Stimulated activated CD4-positive, alpha-beta T cell treated with anti-CD3 and anti-CD28 coated beads, TNF-alpha, amount 100 ng/mL, for 48 hours (primary cell): ENCODE measurements at places on chromosomes 7 and 10.

DNA sequence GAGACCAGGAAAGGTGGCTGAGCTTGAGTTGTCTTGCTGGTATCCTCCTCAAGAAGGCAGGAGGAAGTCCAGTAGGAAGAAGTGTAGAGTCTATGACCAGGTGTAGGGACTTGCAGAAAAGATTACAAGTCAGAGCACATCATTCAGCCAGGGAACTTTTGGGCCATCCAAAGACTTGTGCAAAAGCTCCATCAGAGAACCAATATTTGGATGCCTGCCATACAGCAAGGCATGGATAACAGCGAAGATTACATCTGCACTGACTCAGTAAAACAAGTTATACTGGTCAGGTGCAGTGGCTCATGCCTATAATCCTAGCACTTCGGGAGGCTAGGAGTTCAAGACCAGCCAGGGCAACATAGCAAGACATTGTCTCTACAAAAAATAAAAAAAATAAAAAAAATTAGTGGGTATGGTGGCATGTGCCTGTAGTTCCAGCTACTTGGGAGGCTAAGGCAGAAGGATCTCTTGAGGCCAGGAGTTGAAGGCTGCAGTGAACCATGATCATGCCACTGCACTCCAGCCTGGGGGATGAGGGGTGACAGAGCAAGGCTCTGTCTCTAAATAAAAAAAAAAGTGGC, 13.2 kb upstream of the NMT2 start:
- DNase-seq, result no peak

DNA sequence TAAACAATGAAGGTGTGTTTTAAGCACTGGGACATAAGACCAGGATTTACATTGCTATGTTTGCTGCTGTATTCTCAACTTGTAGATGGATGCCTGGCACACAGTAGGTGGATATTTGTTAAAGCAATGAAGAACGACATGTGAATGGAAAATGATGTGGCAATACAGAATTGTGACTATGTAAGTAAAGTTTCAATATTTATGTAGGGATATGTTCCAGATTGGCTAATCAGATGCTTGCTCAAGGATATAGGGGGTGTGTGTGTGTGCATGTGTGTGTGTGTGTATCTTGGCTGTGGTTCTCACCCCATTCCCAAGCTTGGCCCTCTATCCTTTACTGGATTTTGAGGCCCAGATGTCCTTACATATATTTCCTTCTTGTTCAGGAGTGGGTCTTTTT, 42.7 kb upstream of the LAMB1 start:
- no peak for DNase-seq

DNA sequence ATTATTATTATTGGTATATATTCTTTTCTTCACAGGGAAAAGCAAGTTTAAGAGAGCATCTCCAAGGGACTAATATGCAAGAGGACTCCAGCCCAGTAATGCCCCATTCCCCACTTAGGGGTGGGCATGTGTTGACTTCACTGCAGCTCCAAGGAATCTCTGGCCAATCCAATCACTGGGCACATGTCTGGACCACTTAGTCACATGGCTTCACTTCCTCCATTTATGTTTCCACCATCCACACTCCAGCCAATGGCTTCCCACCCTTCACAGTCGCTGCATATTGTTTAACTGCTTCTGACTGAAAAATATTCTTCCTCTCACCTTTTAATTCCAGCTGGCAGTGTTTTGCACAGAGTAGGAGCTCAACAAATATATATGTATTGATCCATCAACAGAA, 43.6 kb downstream of the FBXL13 start:
- no peak for DNase-seq

DNA sequence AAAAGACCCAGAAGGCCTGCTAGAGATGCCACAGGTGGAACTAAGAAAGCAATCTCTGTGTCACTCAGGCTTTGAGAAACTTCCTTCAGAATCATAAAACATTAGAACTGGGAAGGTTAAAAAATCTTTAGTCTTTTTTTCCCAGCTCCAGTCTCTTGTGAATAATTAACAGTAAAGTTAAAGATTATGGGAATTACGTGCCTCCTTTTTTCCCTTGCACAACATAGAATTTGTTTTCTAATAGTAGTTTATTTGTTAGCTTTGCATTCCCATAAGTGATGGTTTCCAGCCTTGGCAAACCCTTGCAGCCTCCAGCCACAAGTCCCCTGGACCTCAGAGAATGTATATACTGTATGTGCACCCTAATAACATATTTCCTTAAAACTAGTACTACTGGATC, 128.3 kb downstream of the TPST1 start:
- no peak for DNase-seq

DNA sequence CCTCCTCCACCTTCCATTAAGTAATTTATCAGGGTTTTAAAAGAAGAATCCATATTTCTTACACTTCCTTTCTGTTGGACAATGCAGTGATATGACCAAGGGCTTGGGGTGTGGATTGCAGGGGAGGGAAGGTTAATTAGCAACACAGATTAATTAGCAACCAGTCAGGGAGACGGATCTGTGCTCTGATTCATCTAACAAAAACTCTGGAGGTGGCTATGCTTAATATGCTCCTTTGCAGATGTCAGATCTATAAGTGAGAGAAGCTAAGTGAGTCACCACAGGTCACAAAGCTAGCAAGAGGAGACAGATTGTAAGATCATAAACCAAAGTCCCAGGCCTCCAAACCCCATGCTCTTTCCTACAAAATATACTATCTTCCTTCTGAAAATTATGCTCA, 178.8 kb upstream of the ITGB1 start:
- no peak for DNase-seq

DNA sequence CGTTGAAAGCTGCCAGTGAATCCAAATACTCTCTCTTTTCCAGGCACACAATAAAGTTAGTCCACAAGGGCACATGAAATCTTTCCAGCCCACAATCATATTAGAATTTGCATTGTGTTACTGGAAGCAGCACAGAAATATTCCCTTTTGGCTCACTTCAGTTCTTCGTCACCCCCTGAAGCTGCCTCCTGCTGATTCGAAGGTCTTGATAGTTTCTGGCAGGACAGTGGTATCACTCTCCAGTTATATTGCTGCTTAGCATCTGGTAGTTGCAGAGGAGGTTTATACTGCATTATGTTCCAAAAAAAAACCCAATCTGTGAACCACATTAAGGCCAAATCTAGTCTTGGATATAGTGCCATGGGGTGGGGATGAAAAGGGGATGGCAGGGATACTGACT, 253.2 kb downstream of the BICC1 start:
- DNase-seq, result no peak

DNA sequence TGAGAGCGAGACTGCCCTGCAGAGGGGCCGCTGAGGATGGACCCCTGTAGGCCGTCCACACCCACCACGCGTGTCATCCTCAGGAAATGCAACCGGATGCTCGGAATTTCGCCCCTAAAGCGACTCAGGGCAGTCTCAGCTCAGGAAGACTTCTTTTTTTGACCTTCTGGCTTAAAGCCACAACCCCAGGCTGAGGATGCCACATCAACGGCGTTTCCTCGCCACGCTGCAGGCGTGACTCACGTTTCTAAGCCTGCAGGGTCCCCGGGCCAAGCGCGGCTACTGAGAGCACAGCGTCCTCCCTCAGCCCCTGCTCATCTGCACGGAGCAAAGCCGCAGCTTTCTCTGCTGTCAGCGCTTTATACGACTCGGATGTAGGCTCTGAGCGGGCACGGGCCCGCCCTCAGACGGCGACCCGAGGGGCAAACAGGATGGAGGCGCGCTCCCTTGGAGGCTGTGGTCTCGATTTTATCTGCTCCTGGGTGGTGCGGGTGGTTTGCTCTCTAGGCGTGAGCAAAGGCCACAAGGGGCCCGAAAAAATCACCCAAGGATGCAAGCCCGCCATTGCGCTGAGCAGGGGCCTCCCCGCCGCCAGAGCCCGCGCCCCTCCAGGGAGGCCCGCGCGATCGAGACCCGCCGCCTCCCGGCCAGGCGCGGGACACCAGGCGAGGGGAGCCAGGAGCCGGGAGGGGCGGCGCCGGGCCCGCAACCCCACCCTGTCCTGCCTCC, 726 bp upstream of the INSIG1 start:
- peak; percentile 62 for DNase-seq

GRCh38 chr10:132690821-132691610, 94.9 kb downstream of the NKX6-2 start:
- DNase-seq, result no peak

DNA sequence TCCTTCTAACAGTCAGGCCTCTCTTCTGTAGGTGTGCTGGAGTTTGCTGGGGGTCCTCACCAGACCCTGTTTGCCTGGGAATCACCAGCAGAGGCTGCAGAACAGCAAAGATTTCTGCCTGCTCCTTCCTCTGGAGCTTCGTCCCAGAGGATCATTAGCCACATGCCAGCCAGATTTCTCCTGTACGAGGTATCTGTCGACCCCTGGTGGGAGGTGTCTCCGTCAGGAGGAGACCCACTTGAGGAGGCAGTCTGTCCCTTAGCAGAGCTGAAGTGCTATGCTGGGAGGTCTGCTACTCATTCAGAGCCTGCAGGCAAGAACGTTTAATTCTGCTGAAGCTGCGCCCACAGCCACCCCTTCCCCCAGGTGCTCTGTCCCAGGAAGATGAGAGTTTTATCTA, 611.1 kb upstream of the COBL start:
- no peak for DNase-seq

DNA sequence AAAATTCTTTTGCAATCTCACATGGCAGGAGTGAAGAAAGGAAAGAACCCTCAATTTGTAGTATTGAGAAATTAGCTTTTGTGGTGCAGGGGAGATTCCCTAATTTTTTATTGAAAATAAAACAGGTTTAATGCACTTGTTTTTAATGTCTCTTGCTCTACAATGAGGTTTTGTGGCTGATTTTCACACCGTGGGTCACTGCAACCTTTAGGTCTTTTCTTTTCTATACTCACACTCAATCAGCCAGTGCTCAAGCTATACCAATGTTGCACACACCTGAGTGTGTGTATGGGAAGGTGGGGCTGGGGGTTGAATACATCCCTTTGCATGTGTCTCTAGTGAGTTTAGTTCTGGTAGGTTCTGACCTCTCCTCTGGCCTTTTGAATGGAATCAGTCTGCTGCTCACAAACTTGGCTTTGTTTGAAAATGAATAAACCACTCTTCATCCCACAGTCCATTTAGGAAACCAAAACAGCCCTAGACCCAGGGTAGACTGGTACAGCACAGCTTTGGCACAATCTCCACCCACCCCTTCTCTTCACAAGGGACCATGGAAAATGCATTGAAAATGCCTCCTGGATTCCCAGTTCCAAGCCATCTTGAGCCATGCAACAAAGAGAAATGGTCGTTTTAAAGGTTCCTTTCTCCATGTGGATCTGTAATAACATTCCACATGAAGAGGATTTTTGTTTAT, 411.5 kb downstream of the SFMBT2 start:
- DNase-seq, result no peak

DNA sequence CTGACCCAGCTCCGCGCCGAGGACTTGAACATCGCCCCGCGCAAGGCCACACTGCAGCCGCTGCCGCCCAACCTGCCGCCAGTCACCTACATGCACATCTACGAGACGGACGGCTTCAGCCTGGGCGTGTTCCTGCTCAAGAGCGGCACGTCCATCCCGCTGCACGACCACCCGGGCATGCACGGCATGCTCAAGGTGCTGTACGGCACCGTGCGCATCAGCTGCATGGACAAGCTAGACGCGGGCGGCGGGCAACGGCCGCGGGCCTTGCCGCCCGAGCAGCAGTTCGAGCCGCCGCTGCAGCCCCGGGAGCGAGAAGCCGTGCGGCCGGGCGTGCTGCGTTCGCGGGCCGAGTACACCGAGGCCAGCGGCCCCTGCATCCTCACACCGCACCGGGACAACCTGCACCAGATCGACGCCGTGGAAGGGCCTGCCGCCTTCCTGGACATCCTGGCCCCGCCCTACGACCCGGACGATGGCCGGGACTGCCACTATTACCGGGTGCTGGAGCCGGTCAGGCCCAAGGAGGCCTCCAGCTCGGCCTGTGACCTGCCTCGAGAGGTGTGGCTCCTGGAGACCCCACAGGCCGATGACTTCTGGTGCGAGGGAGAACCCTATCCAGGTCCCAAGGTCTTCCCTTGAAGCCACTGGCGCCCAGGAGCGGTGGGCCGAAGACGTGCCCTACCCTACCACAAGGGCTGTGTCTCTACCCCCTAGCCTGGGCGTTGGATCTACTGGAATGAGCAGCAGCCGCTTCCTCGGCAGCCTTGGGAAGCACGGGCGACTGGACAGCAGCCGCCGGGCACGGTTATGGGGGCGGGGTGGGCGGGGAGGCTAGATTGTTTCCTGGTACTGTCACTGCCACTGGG, 945 bp downstream of the ADO start:
- no peak for DNase-seq

DNA sequence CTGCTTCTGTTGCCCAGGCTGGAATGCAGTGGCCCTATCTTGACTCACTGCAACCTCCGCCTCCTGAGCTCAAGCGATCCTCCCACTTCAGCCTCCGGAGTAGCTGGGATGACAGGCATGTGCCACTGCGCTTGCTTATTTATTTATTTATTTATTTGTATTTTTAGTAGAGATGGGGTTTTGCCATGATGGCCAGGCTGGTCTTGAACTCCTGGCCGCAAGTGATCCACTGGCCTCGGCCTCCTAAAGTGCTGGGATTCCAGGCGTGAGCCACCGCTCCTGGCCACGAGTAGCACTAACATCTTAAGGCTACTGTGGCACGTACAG, 70.9 kb downstream of the CARD11 start:
- DNase-seq, result no peak

- no peak for DNase-seq
These were observed 298.7 kb downstream of the THSD7A start for GRCh38 chr7:11533229-11533820.

DNA sequence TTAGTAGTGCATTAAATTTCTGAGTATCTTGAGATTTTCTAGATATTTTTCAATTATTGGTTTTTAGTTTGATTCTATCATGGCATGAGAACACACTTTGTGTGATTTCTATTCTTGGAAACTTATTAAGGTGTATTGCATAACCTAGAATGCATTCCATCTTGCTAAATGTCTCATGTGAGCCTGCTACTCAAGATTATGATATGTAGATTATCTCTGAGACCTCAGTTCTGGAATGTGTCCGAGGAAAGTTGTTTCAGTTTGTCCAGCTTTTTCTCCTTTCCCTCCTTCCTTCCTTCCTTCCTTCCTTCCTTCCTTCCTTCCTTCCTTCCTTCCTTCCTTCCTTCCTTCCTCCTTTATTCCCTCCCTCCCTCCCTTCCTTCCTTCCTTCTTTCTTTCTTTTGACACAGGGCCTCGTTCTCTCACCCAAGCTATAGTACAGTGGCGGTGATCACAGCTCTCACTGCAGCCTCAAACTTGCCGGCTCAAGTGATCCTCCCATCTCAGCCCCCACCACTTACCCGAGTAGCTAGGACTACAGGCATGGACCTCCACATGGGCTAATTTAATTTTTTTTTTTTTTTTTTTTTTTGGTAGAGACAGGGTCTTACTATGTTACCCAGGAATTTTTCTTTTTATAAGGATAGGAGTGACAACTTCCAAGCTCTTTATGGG, 7.6 kb downstream of the ITPRID1 start:
- no peak for DNase-seq

GRCh38 chr7:135102372-135102771, 45.5 kb upstream of the TMEM140 start:
- no peak for DNase-seq

DNA sequence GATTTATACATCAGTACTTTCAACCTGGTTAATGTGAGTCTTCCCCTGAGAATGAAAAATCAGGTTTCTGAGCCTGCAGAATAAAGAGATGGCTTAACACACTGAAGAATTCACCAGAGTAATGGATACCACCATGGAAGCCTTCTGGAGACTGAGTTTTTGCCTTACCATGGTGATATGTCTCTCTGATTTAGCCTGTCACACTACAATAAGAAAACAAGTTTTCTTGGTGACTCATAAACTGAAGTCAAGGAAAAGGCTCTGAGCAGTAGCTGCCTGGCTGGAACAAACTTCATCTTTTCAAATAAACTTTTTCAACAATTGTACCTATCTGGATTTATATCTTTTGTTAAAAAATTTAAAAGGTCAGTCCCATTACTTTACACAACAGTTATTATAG, 229.0 kb downstream of the PRPF18 start:
- DNase-seq, result no peak
